Stimulated activated CD4-positive, alpha-beta T cell treated with anti-CD3 and anti-CD28 coated beads, Interleukin-15, amount 100 ng/mL, for 48 hours (primary cell): ENCODE measurements at places on chromosomes 7 and 10.

DNA sequence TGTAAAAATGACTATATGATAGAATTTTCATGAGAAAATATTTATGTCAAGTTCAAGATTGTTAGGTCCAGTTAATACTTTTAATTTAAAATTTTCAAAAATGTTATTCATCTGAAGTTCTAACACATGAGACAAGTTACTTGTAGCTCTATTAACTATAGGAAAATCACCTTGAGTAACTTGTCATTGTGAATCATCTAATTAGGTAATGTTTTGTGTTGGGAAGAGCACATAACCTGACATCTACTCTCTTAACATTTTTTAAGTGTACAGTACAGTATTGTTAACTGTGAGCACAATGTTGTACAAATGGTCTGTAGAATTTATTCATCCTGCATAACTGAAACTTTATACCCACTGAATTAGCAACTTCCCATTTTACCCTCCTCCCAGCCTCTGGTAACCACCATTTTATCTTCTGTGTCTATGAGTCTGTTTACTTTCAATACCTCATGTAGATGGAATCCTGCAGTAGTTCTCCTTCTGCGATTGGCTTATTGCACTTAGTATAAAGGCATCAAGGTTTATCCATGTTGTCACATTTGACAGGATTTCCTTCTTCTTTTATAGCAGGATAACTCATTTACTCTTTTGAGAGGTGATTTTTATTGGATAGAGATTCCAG, 54.6 kb downstream of the ARL4A start:
- no peak for DNase-seq

GRCh38 chr10:50997461-50997860, 76.8 kb upstream of the PRKG1 start:
- DNase-seq: no peak

- DNase-seq: no peak
These were observed 14.0 kb upstream of the IFIT1B start for GRCh38 chr10:89363729-89364442.

GRCh38 chr10:11446133-11446532, 165.3 kb downstream of the USP6NL start:
- DNase-seq: no peak

- DNase-seq: no peak
These were observed 142.8 kb downstream of the ADK start for GRCh38 chr10:74293686-74294371.

DNA sequence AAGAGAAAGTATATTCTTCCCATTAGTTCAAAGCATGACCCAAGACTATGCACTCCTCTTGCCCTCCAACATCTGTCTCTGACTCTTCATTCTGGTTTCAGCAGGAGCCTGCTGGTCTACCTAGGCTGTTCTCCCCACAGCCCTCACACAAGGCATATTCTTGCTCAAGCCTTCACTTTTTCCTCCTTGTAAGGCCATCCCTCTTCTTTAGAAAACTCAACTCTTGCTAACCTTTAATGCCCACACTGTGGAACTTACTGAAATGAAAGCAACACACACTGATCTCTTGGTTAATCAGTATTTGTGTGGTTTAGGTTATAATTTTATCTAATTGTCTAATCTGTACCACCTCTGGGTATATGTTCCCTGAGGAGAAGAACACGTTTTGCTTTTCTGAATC, 75.8 kb downstream of the PRKCQ start:
- DNase-seq: no peak

GRCh38 chr7:106288263-106288662, 3.5 kb upstream of the NAMPT start:
- DNase-seq: no peak

DNA sequence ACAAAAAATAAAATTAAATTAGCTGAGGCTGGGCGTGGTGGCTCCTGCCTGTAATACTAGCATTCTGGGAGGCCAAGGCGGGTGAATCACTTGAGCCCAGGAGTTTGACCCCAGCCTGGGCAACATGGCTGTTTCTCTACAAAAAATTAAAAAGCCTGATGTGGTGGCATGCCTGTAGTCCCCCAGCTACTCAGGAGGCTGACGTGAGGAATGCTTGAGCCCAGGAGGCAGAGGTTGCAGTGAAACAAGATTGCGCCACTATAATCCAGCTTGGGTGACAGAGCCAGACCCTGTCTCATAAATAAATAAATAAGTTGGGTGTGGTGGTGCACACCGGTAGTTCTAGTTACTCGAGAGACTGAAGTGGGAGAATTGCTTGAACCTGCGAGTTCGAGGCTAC, 65.1 kb downstream of the GNA12 start:
- no peak for DNase-seq

- DNase-seq: no peak
These were observed 90.1 kb upstream of the DNAAF5 start for GRCh38 chr7:636396-636795.

DNA sequence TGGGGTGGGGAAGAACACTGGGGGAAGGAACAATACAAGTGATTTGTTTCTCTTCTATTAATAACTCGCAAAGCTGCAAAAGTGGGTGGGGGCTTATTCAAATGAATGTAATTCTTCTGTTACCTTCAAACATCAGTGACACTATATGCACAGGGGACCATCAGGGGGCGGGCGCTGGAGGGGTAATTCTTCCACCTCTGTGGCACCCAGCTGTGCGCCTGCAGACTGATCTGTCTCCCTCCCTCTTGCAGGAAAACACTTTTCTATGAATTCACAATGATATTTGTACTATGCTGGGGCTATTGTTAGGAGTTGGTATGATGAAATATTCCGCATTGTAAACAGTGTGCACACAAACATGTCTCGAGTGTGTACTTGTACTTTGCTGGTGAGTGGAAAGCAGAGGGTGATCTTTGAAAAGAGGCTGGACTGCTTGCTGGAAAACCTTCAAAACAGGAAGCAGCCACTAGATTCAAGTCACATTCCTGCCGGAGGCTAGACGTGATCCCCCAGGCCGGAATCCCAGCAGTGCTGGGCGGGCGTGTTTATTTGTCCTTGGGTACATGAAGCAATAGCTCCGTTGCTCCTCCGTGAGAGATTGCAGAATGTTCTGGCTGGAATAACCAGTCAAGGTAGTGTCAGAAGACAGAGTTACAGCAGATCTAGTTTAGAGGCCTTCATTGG, 15.8 kb upstream of the BNIP3 start:
- no peak for DNase-seq

- DNase-seq: no peak
These were observed 295.1 kb downstream of the EXOC4 start for GRCh38 chr7:133547981-133548380.

DNA sequence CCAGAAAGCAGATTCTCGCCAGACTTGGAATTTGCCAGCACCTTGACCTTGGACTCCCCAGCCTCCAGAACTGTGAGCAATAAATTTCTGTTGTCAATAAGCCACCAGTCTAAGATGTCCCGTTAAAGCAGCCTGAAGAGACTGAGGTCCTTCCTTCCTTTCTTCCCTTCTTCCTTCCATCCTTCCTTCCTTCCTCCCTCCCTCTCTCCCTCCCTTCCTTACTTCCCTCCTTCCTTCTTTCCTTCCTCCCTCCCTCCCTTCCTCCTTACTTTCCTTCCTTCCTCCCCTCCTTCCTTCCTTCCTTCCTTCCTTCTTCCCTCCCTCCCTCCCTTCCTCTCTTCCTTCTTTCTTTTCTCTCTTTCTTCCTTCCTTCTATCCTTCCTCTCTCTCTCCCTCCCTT, 66.4 kb downstream of the NPTX2 start:
- DNase-seq: no peak

DNA sequence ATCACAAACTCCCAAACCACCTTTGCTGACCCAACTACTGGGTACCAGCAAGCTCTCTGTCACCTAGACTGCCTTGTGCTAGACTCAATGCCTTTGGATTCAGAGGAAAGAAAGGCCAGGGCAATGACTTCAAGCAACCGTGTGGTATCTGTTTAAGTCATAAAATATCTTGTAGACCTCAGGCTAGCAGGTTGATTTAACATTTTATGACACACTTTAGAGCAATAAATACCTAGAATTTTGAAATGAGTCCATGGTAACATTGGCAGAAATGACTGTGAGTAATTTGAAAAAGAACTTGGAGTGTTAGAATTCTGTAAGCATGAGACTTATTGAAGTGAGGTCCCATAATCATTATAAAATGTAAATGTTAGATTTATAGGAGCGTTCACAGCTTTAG, 87.2 kb downstream of the TWIST1 start:
- no peak for DNase-seq

- no peak for DNase-seq
These were observed 240.8 kb downstream of the KIF20B start for GRCh38 chr10:89942217-89942616.

- DNase-seq: no peak
These were observed 134.4 kb upstream of the SAMD8 start for GRCh38 chr10:74977072-74977471.

- DNase-seq: no peak
These were observed 1.3 kb upstream of the PTPRN2 start for GRCh38 chr7:158588878-158589442.

- DNase-seq: no peak
These were observed 101.0 kb downstream of the CABCOCO1 start for GRCh38 chr10:61763778-61764177.
